ENCODE measurements at places on chromosomes 13 and 19.
A peak's percentile ranks its signal among the peaks of the same experiment; 100 is the strongest.

DNA sequence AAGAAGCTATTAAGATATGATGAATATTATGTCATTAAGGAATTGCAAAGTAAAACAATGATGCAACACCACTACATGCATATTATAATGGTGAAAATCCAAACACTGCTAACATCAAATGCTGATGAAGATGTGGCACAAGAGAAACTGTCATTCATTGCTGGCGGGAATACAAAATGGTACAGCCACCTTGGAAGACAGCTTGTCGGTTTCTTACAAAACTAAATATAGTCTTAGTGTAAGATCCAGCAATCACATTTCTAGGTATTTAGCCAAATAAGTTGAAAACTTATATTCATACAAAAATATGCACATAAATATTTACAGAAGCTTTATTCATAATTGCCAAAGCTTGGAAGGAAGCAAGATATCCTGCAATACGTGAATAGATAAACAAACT lies 114.9 kb upstream of the EDNRB start:
- DNase-seq: no peak

DNA sequence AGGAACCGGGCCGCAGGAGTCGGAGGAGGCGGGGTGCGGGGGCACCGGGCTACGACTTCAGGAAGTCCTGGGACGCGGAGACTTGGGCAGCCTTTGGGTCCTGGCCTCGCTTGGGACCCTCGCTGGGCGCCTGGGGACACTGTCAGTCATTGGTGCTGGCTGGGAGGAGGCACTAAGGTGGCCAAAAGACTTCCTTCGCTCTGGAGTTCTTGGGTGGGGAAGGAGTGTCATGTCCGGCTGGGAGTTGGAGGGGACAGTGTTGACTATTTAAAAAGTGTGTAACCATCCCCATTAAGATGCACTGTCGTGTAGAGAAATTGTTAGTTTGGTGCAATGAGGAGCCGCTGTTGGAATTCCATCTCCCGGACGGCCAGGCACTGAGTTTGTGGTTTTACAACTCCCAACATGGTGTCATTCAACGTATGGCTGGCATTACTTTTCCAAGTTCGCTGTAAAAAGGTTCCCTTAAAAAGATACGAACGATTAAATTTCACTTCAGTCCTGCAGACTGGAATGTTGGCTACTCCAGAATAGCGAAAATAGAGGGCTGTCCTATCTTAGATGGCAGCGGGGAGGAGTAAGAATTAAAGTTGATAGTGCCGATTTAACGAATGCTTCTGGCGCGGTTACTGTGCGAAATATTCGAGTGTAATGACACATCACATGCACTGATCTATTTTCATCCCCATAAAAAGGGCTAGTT lies 776 bp downstream of the DNAJC3 start:
- no peak for DNase-seq

GRCh38 chr13:48661107-48661506 lies 7.4 kb downstream of the CYSLTR2 start:
- DNase-seq: no peak

GRCh38 chr13:114328034-114328433 lies 13.7 kb downstream of the CHAMP1 start:
- DNase-seq: no peak

DNA sequence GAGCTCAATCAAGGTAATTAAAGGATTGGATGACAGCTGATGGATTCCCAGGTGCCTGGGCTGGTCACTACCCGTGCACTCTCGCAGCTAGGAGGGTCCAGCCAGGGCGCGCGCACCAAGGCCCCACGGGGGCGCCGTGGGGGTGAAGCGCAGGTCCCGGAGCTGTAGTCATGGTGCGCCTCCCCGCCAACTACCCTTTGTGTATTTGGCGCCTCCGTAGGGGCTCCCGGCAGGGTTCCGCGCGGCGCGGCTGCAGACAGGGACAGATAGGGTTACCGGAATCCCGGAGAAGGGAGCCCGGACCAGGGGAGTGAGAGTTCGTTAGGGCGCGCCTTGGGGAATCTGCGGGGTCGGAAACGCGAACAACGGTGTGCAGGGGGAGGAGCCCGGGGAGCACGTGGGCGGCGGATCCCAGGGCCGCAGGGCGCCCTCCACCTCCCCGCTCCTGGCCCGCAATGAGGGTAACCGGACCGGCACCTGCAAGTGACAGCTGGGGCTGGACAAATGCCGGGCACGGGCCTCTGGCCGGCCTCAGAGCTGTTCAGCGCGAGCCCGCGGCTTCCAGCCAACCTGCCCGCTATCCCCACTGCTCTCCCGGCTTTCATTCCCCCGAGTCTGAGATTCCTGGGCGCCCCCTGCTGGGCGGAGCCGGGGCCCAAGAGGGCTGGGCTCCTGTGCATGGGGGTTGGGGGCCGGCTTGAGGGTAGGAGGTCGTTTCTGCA lies 3.4 kb upstream of the PRAM1 start:
- DNase-seq: peak; percentile 93

DNA sequence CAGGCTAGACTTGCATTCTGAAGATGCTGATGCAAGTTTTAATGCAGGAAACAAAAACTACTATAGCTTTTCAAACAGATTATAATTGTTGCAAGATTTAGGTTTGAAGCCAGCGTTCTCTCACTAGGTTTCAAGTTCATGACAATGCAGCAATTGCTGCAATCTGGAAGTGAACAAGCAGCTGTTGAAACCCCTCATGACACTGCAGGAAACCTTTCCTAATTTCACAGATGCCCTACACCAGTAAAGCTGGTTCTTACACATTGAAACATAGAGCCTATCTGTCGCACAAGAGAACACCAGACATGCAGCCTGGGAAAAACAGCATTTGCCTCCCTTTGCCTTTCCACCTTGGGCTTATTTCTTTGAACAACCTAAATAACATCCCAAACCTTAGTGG lies 1737.2 kb upstream of the MIR17HG start:
- no peak for DNase-seq

Measured in pancreas (tissue), 10 donors.